ENCODE measurements at places on chromosomes 11 and 22.

DNA sequence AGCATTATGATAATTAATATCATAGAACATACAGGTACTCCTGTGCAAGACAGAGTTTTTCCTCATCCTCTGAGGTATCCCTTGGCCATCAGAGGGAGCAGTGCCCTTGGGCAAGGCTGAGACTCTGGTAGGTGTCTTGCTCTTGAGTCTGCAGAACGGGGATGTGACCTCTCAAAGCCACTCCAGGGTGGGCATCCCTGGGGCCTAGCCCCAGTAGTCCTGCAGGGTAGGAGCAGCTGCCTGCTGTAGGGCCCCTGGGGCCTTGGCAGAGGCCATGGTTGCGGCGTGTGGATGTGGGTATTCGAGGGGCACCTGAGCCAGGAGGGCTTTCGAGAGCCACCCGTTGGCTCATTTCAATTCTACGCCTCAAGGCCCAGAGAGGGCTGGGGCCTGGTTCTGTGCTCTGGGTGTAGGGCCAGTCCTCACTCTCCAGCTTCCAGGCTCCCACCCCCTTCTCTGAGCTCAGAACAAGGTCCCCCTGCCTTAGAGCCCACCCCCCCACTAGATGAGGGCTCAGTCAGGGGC is 7.7 kb upstream of the OMP start:
- DNase-seq = no peak

GRCh38 chr11:122248131-122248530 is 132.1 kb upstream of the BLID start:
- no peak for DNase-seq

DNA sequence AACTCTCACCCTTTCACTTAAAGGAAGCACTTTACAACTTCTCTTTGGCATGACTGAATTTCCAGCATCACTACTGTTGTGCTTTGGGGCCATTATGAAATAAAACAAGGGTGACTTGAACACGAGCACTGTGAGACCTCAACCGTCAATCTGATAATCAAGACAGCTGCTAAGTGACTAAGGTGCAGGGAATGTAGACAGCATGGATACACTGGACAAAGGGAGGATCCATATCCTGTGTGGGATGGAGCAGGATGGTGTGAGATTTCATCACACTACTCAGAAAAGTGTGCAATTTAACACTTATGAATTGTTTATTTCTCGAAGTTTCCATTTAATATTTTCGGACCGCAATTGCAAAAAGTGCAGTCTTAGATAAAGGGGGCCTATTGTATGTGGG is 16.1 kb upstream of the EXPH5 start:
- no peak for DNase-seq

- DNase-seq = no peak
Observed at GRCh38 chr11:92703449-92703830, 266.0 kb upstream of the MTNR1B start.

- DNase-seq = no peak
Observed at GRCh38 chr22:24144056-24144777, 37.1 kb upstream of the SUSD2 start.

DNA sequence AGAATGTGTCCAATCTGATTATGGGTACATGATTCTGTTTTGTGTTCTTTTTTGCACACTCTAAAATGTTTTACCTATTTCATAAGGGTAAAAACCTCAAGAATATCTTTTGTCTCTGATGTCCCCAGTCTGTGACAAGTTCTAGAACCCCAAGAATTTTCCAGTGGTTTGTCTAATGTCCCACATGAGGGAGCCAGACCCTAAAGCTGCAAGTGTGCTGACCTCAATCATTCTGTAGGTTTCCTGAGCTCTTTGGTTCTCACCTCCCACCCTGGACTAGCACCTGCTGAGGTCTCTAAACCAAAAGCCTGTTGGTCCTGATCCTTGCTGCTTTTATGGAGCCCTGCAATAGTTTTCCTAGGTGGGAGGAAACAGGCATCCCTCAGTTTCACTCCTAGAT is 149.8 kb upstream of the MPPED2 start:
- no peak for DNase-seq

DNA sequence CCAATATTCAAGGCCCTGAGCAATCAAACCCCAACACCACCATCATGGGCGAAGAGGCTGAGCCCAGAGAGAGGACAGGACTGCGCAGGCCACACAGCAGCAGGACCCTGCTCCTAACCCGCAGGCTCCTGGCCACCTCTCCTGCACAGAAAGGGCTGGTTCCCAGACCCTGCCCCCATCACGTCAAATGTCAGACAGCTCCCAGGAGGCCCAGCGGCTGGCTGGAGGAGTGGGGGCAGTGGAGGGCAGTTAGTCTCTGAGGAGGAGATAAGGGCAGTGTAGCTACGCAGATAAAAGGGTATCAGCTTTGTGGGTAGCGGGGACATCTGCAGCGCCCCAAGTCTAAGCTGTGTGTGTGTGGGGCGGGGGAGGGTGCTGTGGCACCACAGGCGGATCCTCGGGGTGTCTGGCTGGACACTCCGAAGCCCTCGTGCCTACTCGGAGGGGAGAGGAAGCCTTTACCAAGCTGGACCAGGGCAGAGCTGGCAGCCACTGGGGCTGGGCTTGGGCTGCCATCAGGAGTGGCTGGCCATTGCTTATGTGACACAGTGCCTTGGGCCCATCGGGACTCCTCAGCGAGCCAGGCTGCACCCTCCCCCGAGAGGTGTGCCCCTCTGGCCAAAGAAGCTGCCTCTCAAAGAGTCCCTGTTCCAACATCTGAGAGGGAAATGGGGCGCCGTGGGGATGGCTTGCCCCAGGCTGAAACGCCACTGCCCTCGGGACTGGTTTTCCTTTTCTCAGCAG is 21.5 kb downstream of the FADS3 start:
- no peak for DNase-seq

DNA sequence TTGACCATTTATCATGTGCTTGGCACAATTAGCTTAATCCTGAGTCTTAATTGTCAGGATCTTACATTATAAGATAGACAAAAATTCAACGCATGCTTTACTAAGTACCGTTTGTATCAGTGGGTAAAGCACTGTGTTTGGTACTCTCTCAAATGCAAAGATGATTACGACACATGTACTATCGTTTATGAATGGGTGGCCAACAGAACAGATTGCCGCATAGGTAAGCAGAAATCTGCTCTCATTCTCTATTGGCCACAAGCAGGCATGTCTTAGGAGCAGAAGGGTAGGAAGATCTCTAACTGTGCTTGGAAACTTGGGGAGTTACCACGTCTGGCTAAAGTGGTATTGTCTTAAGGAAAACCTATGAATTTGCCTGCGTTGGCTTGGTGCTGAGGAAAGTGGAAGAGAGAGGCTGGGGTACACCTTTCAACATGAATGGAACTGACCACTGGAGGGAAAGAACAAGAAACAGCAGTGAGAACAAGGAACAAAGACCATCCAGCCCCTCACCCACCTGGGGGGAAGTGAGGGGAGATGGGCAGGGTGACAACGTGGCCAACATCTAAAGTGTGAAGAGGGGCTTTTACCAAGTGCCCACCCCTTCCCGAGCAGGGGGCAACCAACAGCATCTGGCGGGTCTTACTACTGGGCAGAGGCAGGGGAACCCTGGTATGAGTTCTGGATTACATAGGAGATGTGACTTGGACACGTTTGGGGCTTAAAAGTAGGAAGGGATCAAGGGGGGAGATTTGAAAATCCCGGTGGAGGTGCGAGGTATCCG is 1.0 kb upstream of the TUBA8 start:
- DNase-seq = no peak

- no peak for DNase-seq
Observed at GRCh38 chr11:63504933-63505586, 824 bp upstream of the LGALS12 start.

- DNase-seq = no peak
Observed at GRCh38 chr22:48724899-48725298, 1102.8 kb downstream of the BRD1 start.

- no peak for DNase-seq
Observed at GRCh38 chr11:76424891-76425290, 19.9 kb upstream of the EMSY start.

GRCh38 chr11:57552479-57552878 is 15.0 kb downstream of the UBE2L6 start:
- DNase-seq = no peak

- DNase-seq = no peak
Observed at GRCh38 chr11:66789097-66789890, 53.9 kb upstream of the RCE1 start.

DNA sequence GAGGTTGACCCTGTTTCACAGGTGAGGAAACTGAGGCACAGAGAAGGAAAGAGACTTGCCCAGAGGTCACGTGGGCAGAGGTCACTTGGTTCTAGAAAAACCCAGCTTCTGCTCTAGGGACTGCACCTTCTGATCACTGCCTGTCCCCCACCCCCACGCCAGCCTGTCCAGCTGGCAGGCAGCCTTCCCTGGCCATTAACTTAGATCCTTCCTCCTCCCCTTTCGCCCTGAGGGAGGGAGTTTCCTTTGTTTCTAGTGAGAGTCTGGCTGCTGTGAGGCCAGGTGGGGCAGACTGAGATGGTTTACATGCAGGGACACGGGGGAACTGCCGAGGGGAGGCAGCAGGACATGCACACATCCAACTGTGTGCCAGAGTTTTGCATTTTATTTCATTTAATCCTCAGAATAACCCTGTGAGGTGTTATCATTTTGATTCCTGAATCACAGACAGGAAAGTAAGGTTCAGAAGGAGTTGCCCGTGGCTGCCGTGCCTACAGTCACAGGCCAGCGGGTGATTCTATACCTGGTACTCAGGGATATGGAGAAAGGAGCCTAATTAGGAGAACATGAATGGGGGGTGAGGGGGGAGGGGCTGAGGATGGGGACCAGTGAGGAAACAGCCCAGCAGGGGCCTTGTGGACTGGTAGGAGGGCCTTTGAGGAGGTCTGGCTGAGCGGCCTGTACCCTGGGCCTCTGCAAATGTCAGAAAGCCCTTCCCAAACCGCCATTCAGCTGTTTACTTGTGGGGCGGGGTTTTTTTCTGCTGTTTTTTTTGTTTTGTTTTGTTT is 3.4 kb downstream of the FAM83F start:
- no peak for DNase-seq

- DNase-seq = no peak
Observed at GRCh38 chr11:112228706-112229105, 2.5 kb downstream of the PTS start.

GRCh38 chr11:123573286-123573685 is 81.1 kb downstream of the SCN3B start:
- no peak for DNase-seq

GRCh38 chr22:20414059-20414440 is 20.1 kb downstream of the ZNF74 start:
- no peak for DNase-seq

DNA sequence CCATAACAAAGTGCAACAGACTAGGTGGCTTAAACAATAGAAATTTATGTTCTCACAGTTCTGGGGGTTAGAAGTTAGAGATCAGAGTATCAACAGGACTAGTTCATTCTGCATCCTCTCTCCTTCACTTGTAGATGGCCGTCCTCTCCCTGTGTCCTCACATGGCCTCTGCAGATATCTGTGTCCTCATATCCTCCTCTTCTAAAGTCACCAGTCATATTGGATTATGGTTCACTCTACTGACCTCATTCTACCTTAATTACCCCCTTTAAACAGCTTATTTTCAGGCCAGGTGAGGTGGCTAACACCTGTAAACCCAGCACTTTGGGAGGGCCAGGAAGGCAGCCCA is 135.1 kb downstream of the RAB38 start:
- no peak for DNase-seq

GRCh38 chr11:565921-566509 is 5.2 kb downstream of the RASSF7 start:
- no peak for DNase-seq

DNA sequence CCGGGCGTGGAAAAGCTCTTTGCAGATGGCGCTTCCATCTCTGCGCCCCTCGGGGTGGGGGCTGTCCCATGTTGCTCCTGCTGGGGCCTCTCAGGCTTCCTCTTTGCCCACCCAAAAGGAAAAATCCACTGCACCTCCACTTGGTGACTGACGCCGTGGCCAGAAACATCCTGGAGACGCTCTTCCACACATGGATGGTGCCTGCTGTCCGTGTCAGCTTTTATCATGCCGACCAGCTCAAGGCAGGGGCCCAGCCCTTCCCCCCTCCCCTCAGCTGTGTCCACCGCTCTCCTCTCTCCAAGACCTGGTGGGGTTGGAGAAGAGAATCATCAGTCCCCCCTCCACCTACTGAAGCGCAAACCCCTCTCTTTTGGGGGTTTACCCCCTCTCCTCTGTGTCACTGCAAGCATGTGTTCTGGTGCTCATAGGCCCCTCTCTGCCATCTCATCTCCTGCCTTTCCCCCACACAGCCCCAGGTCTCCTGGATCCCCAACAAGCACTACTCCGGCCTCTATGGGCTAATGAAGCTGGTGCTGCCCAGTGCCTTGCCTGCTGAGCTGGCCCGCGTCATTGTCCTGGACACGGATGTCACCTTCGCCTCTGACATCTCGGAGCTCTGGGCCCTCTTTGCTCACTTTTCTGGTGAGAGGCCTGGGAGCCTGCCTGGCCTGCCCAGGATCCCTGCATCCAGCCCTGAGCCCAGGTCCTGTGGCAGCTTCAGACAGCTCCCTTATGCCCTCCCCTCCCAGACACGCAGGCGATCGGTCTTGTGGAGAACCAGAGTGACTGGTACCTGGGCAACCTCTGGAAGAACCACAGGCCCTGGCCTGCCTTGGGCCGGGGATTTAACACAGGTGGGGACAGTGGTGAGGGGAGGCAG is 1.8 kb downstream of the LARGE2 start:
- peak; percentile 37 for DNase-seq

DNA sequence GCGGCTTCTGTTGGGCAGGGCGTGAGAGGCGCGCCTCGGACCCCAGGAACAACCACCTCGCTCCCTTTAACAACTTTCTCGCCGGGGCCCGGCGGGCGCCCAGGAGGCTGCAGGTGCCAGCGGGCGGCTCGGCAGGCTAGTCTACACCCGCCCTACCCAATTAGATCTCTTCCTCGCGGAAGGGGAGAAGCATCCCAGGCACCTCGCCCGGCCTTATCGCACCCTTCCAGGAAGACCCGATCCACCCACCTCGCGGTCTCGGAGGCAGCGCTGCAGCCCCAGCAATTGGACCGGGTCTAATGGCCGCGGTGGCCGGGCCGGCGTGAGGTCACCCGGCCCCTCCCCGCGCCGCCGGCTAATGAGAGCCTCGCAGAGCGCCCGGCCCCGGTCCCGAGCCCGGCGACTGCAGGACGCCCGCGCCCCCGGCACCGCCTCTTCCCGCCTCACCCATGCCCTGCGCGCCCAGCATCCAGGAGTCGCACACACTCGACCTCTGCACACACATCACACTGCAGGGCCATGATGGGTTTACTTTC is at the start of gene PLAAT3:
PLAAT3 (minus strand) TSS at position 298 of the 536 bp plus-strand sequence. CDS start 419 bp downstream, outside the sequence.
- DNase-seq = peak; percentile 54

DNA sequence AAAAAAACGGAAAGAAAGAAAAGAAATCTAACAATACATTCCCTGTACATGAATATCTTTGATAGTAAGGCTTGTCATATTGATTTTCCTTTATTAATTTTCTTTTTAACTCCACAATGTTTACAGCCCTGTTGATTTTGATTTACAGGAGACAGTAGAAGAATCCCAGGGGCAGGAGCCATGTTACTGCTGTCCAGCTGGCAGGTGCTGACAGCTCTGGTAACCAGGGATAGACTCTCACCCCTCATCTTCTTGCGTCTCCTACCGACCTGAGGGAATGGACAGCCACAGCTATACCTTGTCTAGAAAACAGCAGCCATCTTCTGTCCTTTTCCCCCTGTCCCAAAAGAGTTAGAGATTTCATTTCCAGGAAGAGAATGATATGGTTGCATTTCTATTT is 37.4 kb downstream of the PRDM10 start:
- no peak for DNase-seq

- no peak for DNase-seq
Observed at GRCh38 chr11:1459764-1460395, 26.7 kb downstream of the MOB2 start.

GRCh38 chr11:127709960-127710359 is 709.4 kb upstream of the KIRREL3 start:
- no peak for DNase-seq

GRCh38 chr11:19263333-19263732 is 22.6 kb upstream of the E2F8 start:
- DNase-seq = no peak
